Activated CD4-positive, alpha-beta T cell treated with anti-CD3 and anti-CD28 coated beads for 4 hours (primary cell): ENCODE measurements at places on chromosomes 6 and 20.
A peak's percentile ranks its signal among the peaks of the same experiment; 100 is the strongest.

- no peak for DNase-seq
These were observed 25.0 kb downstream of the FBXO5 start for GRCh38 chr6:152957796-152958195.

DNA sequence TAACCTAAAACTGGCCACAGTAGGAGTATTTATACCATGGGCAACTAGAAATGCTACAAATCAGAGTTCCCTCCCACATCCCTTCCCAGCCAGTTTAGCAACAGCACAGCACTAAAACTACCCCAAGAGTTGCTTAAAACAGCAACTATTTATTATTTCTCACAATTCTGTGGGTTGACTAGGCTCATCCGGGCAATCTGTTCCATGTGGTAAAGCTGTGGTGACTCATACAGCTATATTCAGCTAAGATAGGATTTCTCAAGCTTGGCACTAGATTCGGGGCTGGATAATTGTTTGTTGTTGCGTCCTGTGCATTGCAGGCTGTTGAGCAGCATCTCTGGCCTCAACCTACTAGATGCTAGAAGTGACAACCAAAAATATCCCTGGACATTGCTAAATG is 8.6 kb upstream of the HECA start:
- peak; percentile 45 for DNase-seq

DNA sequence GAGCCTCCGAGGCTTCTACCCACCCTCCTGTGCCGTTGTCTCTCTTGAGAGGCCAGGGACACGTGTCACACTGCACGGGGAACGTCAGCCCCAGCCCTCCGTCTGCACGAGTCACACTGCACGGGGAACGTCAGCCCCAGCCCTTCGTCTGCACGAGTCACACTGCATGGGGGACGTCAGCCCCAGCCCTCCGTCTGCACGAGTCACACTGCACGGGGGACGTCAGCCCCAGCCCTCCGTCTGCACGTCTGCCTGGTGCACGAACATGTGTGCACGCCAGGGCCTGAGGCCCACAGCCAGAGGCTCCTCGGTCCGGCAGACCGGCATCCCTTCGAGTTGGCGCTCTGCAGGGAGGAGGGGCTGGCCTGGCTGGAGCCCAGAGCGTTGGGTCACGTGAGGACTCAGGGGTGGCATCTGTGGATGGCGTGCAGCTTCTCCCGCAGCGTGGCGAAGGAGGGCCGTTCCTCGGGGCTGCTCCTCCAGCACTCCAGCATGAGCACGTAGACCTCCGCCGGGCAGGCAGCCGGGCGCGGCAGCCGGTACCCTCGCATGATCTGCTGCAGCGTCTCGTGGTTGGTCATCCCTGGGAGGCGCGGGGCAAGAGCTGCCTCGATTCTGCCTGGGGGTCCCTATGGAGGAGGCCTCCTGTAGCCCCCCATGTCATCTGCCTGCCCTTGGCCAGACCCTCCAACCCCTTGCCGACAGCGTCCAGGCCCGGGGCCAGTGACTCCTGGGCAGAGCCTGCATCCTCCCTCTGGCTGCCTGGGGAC is 3.4 kb upstream of the PTK6 start:
- DNase-seq = no peak

DNA sequence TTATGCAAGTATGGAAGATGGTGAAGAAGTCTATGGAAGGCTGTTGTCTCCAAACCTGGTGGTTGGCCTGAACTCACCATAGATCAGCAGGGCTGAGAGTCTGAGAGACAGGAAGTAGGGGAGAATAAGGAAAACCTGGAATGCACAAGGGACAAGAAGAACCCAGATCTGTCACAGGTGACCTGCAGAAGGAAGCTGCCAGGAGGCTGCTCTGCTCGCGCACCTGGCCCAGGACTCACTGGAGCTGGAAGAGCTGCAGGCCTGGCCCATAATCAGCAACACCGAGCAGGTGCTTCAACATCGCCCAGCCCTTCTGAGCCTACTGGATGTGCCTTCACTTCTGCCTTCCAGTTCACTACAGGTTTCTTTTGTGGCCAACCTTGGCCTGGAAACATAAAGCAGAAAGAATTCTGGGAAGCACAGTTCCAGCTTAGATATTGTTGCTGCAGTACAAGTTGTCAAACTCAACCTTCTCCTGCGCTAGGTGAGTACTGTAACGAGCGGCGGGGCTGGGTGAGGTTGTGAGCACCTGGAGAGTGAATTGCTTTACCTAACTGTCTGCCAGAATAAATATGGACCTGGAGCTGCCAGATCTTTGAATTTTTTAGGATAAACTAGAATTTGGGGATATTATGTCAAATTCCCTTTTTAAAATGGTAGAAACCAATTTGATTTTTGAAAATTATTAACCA is 82.4 kb downstream of the CDH26 start:
- no peak for DNase-seq

DNA sequence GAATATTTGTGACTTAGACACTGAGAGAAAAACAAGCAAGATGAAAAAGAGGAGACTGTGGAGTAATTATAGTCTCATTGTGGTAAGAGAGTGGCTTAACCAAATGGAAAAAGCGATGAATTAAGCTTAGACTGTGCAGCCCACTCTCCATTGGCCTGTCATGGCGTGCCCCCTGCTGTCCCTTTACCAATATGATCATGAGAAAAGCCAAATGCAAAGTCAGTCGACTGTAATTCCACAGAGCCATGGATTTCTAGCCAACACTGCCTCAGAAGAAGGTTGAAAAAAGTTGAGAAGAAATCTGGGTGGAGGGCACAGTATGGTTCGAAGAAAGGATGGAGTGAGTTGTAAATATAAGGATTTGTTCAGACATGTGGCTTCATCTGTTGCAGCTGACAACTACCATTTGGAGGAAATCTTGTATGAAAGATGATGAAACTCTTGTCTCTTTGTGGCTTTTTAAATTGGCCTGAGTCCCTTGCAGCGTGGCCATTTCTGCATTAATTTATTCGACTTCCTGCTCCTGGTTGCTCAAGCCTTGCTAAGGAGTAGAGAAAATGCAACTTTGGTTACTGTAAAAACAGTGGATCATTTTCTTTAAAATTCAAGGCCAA is 251.4 kb downstream of the DOK5 start:
- DNase-seq = no peak

- no peak for DNase-seq
These were observed 122.3 kb downstream of the THBS2 start for GRCh38 chr6:169131390-169131789.

DNA sequence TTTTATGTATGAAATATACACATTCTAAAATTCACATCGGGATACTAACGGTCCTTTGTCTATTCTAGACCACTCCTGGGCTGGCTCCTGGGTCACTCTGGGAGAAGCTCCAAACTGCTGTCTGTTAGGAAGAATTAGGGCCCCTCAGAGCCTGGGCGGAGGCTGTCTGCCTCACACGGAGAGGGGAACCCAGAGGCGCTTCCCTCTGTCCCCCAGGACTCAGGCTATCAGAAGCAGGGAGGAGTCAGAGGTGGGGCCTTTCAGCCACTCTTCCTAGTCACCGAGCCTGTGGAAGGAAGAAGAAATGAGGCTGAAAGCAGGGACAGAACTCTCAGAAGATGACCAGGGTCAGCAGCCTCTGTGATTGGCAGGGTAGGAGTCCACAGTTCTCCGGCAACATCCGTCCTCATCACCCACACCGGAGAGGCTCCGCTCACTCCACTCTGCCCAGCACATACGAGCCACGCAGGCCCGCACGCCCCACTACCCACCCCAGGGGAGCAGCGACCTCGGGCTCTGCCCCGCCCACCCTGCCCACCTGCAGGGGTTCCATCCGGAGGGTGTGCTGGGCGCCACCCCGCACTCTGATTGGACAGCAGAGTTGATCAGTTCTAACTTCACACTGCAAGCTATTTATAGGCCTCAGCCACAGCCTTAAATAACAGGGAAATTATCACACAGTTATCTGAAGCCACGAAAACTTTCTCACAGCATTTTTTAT is 182.1 kb upstream of the AFDN start:
- DNase-seq = no peak

DNA sequence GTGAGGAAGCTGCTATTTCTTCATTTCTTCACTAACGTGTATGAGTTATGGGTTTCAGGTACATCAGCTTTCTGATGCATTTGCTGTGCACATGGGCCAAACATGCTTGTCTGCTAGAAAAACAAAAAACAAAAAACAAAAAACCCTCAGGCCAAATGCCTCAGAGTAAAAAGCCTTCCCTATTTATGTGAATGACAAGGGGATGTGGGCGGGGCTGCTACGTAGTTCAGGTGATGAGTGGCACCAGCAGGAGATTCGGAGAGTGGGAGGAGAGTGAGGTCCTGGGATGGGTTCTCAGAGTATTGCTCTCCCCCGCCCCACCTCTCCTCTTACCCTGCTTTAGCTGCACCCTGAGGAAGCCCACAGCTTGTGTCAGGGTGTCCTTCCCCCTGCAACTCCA is 596.8 kb upstream of the JAG1 start:
- no peak for DNase-seq

DNA sequence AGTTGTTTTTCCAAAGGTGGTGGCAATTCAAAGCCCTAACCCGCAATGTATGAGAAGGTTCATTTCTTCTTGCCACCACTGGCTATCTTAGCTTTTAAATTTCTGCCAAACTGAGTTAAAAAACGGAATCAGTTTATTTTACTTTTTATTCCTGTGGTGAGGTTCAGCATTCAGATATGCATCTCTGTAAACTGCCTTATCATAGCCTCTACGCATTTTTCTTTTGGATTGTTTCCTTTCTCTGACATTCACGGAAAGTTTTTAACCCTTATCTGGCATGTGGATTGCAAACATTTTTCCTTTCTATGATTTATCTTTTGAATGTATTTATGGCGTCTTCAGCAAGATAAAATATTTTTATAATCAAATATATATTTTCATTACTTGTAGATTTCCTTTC is 37.7 kb downstream of the AK9 start:
- DNase-seq = no peak

- DNase-seq = no peak
These were observed 92.8 kb downstream of the GRM4 start for GRCh38 chr6:34052918-34053608.

- DNase-seq = no peak
These were observed 69.0 kb upstream of the CITED2 start for GRCh38 chr6:139443231-139444112.

GRCh38 chr6:143037470-143037869 is 23.2 kb upstream of the AIG1 start:
- no peak for DNase-seq

GRCh38 chr6:138912308-138912707 is 75.7 kb downstream of the REPS1 start:
- DNase-seq = no peak

GRCh38 chr6:168162366-168162765 is 83.4 kb upstream of the FRMD1 start:
- DNase-seq = no peak

DNA sequence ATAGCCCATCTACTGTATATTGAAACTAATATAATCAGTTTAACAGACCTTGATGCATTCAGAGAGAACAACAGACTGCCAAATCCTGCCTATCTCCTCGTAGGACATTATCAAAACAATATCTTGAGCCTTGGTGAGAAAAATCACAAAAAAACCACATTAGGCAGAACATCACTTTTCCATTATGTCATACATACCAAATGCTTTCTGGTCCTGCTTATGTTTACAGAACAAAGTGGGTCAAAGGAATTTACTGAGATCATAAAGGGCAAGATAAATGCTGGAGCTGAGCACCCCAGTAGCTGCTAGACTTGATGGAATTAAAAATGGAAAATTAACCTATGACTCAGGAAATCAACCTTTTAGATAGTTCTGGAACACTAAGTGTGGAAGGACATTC is 195.3 kb upstream of the KCNK16 start:
- DNase-seq = no peak

DNA sequence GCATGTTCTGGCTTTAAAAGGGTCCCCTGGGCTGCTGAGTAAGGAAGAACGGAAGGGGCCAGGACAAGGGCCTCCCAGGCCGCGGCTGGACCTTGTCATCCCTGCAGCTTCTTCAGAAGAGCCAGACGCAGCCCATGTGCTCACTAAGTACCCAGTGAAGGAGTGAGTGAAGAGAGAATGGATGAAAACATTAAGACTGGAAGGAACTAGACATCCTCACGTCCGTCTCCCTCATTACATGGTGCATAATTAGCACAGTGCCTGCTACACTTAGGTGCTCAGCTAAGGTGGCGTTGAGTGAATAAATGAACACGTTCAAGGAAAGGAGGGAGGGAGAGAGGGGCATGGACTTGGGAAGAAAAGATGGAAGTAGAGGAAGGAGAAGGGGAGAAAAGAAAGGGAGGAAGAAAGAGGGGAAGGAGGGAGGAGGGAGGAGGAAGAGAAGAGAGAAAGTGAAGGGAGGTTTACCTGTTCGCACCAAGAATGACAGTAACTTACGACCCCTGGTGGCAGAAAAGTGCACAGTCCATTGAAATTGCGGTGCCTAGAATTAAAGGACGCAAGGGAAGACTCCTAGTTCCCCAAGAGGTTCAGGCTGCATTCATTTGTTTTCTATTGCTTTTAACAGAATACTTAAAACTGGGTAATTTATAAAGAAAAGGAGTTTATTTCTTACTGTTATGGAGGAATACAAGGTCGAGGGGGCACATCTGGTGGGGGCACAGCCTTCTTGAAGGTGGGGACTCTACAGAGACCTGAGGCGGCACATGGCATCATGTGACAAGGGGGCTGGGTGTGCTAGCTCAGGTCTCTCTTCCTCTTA is 8.0 kb downstream of the TP53RK start:
- DNase-seq = peak; percentile 74

- DNase-seq = no peak
These were observed 141.3 kb downstream of the PREX1 start for GRCh38 chr20:48686238-48687116.

GRCh38 chr6:108846101-108846500 is 2.1 kb upstream of the ARMC2 start:
- no peak for DNase-seq

- no peak for DNase-seq
These were observed 105.9 kb upstream of the MAP7 start for GRCh38 chr6:136656121-136656520.

- DNase-seq = no peak
These were observed 97.1 kb upstream of the GRIK2 start for GRCh38 chr6:101296169-101296960.

DNA sequence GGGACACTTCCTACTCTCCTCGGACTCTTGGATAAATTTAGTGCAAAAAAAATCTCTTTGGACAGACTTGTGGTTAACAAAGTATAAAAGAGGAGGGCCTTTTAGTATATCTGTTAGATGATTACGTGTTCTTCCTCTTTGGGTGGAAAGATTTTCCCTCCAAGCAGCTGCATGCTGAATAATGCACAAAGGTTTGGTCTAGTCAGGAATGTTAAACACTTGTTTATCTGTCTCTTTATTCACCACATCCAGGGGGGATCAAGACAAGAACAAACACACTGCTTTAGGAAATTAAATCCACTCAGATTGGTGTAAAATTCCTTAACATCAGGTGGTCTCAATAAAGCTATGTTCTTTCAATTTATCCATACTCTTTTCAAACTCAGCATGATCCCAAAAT is 260.9 kb upstream of the CHD6 start:
- DNase-seq = no peak
